Activated CD4-positive, alpha-beta T cell treated with anti-CD3 and anti-CD28 coated beads for 36 hours (primary cell): ENCODE measurements at places on chromosomes 1 and 21.

DNA sequence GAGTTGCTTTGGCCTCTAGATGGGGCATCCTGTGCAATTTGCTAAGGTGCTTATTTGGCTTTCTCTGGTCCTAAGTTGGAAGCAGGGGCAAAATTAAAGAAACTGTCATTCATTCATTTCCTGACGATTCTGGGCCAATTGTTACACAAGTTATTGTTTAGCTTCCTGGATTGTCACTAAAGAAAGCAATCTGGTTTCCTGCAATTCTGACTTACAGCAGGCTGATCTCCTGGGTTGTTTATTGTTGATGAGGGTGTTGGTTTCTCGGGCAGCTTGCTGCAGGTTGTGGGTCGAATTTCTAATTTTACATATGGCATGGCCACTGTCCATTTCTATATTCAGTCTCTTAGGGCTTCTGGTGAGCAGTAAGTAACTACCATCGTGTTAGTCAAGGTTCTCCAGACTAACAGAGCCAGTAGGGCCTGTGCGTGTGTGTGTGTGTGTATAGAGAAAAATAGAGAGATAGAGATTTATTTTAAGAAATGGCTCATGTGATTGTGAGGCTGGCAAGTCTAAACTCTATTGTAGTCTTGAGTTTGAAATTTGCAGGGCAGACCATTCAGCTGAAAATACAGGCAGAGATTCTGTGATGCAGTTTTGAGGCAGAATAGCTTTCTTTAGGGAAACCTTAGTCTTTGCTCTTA lies 30.4 kb downstream of the CTH start:
- DNase-seq, result no peak

DNA sequence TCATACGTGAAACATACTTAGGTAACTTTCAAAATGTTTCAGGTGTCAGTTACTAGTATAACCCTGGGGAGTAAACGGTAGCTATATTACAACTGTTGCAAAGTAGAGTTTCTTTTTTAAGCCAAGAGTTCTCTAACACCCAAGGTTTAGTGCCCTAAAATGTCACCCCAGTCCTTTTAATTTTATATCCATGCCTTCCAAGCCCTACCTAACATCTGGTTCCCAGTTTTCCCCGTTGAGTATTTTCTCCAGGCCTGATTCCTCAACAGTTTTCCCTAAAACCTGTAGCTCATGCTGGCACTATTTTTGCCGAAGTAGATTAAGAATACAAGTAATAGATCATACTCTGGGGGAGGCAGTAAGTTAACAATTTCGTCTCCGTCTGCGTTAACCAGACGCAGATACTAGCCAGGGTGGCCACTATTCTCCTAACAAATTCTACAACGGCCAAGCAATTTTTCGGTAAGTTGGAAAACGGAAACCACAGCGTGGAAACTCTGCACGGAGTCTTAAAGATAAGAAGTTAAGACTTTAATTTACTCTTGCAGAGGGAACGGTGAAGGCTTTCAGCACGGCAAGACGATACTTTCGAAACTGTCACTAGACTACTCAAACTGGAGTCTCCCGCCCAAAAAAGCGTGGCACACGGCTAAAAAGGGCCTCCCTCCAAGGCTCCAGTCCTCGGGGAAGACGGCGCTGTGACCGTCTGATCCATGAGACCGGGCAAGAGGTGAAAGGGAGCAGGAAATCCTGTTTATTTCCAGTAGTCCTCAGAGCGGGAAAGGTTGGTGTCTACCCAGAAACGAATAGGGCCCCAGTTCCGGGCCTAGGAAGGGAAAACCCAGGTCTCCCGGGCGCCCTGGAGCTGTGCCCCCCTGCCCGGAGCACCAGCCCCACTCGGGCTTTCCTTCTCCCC lies 945 bp downstream of the SRSF4 start:
- DNase-seq, result peak; percentile 61

GRCh38 chr1:226626577-226626956 lies 78.0 kb downstream of the STUM start:
- DNase-seq, result peak; percentile 91

DNA sequence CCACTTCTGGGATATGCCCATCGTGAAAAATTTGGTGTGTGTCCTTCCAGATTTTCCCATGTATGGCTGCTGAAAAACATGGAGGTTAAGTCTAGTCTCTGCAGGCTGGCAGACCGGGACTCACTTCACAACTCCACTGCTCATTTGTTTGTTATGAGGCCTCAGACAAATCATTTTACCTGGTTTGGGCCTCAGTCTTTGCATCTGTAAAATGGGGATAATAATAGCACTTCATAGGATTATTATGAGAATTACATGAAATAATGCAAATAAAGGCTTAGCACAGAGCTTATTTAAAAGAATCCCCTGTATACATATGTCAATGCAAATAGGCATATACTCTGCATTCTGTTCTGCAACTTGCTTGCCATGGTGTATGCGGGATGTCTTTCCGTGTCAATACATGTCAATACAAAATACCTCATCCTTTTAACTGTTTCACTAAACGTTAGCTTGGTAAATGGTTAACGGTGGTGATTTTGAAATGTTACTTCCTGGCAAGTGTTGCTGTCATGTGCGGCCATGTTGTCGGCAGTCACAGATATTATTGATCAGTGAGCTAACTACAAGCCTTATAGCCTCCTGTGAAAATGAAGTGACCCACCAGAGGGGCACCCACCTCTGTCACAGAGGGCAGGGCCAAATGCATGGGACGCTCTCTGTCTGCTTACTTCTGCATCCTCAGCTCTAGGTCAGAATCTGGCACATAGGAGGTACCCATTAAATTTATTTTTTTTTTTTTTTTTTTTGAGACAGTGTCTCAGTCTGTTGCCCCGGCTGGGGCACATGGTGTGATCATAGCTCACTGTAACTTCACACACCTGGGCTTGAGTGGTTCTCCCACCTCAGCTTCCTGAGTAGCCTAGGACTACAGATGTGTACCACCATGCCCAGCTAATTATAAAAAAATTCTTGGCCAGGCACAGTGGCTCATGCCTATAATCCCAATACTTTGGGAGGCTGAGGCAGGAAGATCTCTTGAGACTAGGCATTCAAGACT lies 4.3 kb downstream of the LCK start:
- peak; percentile 55 for DNase-seq

DNA sequence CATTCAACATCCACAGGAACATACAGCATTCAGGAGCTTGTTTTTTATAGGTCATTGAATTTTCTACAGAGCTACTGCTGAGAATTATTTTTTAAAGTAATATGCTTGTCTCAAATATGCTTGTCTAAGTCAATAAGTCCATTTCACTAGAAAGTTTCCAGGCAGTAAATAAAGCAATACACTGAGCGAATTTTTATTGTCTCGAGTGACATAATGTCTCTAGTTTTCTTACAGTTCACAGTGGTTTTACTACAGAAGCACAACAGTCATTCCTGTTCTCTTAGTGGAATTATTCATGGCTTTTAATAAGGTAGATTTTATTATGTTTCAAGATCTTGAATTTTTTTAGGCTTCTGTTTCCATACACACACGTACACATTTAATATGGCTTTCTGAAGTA lies 83.8 kb downstream of the HS2ST1 start:
- no peak for DNase-seq

GRCh38 chr1:225748529-225748928 lies 29.1 kb upstream of the SRP9 start:
- DNase-seq, result no peak

- DNase-seq, result no peak
Observed at GRCh38 chr21:26055841-26056264, 114.7 kb downstream of the APP start.

DNA sequence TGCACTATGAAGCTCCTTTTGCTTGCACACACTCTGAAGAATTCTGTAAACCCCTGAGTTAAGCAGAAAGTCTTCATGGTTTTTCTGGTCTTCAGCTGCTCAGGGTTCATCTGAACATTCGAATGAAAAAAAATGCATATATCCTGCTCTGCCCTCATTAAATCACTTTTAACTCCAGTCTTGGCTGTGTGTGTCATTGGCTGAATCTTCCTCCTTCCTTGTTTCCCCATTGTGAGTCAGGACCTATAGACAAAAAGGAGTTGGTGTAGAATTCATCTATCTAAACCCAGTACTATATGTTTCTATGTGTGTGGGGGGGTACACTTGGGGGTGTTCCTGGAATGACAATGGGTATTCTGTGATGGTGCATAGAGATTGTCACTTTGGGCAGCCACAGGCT lies 6.6 kb upstream of the SPRR1B start:
- no peak for DNase-seq

DNA sequence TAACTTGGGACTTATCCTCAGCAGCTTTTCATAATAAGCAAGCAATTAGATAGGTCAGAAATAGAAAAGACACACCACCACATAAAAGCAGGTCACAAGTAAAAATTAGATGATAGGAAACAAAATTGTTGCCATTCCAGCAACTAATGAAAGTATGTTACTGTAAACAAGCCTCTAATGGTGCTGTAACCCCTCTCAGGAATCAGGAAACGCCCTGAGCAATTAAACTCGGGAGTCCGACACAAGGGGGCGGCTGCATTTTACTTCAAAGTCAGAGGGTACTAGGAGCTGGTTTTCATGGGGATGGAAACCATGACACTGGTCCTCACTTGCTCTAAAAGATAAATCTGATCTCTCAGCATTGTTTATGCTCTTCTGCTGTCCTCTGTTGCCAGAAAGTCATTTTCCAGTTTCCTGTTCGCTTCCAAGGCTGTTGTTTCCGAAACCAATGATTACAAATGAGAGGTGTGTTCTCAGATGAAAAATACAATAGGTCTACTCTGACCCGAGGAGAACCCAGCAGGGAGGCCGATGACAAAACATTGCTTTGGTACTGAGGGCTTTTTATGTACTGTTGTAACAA lies 93.4 kb downstream of the TGFBR3 start:
- DNase-seq, result no peak

DNA sequence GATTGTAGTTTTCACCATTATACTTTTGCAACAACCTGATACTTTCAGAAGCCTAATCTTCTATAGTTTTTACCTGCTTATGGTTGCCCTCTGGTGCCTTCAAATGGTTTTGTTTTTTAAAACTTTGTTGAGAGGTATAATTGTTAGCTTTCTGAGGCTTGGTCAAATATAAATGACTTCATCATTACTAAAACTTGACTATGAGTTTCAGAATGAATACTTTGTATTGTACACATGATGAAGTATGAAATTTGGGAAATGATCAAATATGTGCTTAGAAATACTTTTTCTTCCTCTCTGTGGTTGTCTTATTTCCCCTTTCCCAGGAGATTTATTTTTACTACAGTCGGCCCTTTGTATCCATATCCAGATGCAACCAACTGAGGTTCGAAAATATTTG lies 151.8 kb upstream of the B3GALT2 start:
- DNase-seq, result no peak

DNA sequence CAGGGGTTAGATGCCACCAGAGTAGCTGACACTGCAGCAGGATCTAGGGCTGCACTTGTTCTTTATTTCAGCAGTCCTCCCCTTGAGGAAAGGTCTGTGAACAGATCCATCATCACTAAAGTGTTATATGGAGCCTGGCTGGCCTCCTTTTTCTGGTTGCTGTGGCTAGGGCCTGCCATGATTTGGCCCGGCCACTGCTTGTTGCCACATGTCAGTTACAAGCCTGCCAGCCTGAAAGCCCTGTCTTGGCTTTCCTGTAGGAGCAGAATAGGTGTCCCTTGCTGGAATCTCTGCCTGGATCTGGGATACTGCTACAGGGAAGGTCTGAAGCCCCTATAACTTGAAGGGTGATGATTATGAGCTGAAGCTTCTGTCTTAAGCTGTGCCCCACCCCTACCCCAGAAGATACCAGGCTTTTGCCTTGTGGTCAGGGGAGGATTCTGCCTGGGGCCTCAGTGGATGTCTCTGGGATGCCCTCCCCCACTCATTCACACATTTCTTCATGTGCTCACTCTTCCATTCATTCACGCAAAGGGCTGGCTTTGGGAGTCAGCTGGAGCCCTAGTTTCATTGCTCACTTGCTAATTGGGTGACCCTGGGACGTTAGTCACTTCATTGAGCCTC lies 64.7 kb downstream of the NDUFS5 start:
- DNase-seq, result no peak

DNA sequence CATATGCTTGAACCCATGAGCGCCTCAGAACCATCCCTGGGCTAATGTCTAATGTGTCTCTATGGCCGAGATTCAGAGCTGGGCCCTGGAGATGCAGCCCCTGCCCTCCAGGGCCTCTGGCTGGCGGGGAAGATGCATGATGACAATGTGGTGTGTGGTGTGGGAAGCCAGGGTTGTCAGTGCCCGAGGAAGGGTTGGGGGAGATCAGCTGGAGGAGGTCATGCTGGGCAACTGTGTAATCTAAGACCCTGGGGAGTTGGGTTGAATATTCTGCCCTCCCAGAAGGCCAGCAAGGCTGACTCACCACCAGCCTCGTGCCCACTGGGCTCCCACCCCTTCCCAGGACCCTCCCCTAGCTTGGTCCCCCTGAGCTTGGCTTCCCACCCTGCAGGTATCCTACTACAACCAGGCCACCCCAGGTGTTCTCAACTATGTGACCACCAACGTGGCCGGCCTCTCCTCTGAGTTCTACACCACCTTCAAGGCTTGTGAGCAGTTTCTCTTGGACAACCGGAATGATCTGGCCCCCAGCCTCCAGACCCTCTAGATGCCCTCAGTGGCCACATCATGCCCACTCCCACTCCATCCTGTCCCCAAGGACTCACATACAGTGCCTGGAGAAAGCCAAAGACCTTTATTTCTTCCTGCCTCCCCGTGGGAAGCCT lies 14.6 kb downstream of the FAM151A start:
- DNase-seq, result no peak

DNA sequence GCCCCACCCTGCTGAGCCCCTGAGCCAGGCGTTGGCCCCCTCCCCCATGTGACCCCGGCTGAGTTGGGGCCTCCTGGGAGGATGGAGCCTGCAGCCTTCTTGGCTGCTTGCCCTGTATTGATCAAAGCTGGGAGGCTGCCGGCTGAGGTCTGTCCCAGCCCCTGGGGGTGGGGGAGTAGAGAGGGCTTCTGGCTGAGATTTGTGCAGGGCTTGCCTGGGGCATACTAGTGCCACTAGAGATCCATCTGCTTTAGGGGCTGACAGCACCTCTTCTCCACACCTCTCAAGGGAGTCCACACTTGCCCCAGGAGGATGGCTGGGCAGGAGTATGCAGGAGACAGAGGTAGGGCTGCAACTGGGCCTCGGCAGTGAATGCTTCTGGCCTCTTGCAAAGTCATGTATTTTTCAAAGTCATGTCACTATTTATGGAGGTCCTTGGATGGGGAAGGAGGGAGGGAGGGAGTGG lies 53.6 kb upstream of the SSBP3 start:
- peak; percentile 35 for DNase-seq

- peak; percentile 85 for DNase-seq
Observed at GRCh38 chr1:161209790-161210409, 5.2 kb upstream of the FCER1G start.

DNA sequence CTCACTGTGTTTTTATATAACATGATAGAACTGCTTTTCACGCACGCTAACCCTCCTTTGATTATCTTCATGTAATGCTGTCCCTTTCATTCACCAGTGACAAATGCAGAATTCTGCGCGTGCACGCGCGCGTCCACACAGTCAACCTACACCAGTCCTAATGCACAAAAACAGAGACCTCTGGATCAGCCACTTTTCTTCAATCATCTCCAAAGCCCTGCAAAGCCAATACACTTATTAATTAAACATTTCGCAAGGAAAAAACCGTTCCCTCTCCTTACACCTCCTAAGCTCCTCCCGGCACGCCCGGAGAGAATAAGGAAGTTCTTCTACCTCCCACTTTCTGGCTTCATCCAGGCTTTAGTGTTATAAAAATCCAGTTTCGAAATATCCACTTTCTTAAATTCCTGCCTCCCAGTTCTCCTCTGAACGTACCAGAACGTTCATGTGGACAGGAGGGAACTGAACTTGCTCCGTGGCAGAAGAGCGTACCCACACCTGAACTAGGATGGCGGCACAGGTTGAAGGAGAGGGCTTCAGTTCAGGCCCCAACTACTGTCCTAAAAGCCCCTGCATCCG lies 4.6 kb downstream of the LMX1A start:
- no peak for DNase-seq

GRCh38 chr1:101683136-101683535 lies 313.6 kb downstream of the OLFM3 start:
- DNase-seq, result no peak
